NCI-H748 treated with DMSO at 0.1 percent for 48 hours (cell line): ENCODE measurements at places on chromosomes 4 and X.

DNA sequence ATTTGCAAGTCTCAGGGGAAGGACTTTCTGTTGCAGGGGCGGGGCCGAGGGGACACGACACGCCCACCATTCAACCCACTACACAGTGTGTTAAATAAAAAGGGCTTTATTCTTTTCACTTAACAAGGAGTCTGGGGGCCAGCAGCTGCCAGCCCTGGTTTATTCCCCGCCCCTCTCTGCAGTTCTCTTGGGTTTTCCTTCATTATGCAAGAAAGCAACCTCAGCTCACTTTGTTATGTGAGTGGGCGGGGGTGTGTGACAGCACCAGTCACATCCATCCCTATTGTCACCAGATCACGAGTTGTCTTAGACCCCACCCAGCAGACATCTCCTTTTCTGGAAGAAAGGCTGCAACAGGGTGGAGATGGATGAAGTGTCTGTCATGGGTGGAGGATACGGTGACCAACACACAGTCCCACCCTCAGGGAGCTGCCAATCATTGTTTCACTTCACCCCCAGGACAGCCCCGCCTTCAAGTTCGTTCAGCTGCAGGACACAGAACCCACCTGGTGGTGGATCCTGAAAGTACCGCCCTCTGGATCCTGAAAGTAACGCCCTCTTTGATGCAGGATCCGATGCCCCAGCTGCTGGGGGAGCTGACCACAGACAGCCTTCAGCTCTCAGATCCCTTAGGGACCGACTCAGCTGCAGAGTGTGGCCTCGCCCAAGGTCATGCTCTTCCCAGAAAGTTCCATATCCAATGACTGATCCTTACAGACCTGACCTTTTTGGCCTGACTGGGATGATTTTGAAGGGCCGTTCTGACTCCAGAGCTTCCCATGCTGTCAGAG, 79.6 kb downstream of the SMIM20 start:
- no peak for DNase-seq

DNA sequence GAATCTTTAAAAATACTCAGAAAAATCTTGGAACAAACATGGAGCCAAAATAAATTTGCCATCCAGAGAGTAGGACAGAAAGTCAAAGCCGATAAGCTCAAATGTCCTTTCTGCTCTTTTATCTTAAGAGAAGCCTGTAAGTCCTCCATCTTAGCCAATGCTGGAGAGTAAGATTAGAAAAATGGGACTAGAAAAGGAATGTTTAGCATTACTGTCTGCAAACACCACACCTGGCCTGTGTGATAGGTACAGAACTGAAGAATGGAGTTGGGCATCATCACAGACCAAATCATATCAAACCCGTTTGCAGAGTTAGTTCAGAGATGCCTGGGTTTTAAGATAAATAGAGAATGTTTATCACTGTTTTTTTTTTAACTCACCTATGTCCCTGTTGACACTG, 10.5 kb upstream of the SLC39A8 start:
- DNase-seq: no peak

DNA sequence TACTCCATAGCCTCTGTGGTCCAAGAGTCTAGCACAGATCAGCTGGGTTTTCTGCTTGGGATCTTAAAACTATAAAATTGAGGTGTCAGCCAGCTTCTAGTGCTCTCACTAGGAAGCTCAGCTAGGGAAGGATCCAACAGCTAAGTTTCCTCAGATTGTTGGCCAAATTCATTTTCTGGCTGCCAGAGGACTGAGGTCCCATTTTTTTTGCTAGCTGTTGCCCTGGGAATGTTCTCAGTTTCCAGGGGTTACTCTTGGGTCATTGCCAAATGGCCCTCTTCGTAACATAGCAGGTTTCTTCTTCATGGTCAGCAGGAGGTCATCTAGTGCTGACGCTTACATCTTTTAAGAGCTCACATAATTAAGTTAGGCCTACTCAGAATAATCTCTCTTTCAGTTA, 2178.2 kb downstream of the ARAP2 start:
- DNase-seq: no peak

DNA sequence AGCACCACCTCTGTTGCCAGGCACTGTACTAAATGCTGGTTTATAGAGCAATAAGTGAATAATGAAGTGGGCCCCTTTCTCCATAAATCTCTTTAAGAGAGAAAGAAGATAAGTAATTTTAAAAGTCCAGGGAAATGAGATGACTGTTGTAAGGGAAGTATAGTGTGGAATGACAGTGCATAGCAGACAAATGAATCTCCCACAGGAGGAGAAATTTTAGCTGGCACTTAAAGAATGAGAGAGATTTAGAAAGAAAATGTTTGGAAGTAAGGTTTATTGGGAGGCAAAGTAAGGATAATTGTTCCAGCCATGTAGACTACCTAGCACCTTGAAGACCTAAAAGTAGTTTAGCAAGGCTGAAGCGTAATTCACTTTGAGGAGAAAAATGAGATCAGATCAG, 1081.1 kb upstream of the PABPC4L start:
- DNase-seq: no peak

GRCh38 chr4:44221407-44221806, 227.2 kb downstream of the KCTD8 start:
- DNase-seq: no peak
